Hematopoietic multipotent progenitor cell (in vitro differentiated cells): ENCODE measurements at places on chromosomes 12 and 14.
A peak's percentile ranks its signal among the peaks of the same experiment; 100 is the strongest.

DNA sequence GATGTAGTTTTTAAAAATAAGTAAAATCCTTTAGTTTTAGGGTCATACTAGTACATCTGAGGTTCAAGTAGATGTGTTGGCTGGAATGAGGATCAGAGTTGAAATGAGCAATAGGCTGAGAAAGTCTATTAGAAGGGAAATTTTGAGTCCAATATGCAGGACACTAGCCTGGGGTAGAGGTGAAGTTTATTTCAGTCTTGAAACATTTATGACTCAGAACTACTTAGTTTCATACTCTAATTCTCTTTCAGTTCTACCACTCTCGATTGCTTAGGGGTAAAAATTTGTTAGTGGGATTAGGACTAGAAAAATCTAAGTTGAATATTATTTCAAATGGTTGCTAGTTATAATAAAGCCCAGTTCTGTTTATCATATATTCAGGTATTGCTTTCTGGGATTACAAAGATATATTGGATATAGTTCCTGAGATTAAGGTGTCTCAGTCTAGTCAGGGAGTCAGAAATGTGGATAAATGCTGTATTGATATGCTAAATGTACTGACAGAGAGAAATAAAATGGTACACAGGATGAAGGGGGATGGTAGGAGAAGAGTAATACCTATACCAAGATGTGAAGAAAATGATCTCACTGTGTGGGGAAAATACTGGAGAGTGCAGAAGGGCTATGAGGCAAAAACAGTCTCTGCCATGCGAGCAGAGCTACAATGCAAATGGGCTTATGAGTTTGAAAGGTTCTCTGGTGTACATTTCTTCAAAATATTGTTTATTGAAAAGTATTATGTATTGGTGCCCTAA is 395.8 kb upstream of the FBXO33 start:
- DNase-seq, result no peak

DNA sequence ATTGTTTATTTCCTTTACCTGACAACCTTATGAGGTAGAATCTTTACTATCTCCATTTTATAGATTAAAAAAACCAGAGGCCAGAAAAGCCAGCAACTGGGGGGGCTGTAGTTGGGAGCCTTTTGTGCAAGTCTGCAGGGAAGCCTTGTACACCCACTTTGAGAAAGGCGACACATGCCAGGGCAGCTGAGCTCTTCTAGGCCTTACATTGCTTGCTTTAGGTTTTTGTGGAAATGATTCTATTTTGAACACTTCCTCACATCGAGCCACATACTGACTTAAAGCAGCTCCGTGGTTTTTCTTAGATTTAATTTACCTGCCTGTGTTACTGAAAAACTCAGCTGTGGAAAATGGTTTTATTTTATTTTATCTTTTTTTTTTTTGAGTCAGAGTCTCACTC is 34.6 kb downstream of the EP400 start:
- DNase-seq, result no peak

GRCh38 chr12:67091678-67092077 is 177.5 kb upstream of the CAND1 start:
- no peak for DNase-seq

GRCh38 chr12:75842090-75842489 is 189.5 kb downstream of the PHLDA1 start:
- no peak for DNase-seq

DNA sequence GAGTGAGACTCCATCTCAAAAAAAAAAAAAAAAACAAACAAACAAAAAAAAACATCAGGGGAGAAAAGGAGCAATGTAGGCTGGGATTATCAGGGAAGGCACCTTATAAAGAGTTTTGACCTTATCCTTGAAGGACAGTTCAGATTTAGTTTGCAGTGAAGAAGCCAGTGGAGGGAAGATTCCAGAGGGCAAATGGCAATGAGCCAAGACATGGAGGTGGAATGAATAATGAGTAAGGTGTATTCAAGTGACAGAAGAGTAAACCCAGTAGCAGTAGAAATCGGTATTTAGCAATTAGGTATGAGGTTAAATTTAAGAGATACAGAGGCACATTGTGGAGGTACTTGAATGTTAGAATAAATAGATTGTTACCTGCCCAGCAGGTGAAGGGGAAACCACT is 2.2 kb upstream of the DUSP16 start:
- no peak for DNase-seq

- peak; percentile 25 for DNase-seq
Measured at GRCh38 chr12:89731614-89732013, 23.0 kb upstream of the ATP2B1 start.

DNA sequence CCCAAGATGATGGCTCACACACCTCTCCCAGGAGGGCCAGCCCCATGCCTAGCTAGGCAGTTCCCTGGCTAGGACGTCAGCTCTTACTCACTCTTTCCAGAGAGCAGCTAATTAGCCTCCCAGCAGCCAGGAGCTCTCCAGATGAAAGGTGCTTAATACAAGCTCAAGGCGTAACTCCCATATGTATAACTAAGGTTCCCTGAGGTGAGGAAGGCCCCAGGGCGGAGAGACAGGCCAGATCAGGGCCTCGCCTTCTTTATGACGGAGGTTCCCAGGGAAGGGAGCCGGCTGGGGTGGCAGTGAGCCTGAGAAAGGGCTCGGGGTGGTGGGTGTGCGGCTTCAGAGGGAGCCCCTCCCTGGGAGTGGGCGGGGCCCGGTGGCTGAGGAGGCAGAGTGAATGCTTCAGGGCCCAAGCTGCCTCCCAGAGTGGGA is 26.4 kb upstream of the ZFP36L1 start:
- DNase-seq, result no peak

DNA sequence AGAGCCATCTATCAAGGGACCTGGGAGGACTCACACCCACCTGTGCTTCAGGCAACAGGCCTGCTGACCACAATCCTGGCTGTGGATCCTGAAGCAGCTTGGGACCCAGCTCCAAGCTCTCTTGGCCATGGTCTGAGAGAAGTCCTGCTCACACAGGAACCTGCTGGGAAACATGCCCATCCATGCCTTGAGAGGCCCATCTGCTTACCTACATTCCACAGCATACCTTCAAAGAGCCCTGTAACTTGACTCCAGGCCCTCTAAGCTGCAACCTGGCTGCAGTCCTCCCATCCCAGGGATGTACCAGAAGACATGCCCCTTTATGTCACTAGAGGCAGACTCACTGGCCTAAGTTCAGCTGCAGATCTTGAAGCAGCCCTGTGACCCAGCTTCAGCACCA is 61.7 kb upstream of the AMIGO2 start:
- DNase-seq, result no peak

GRCh38 chr14:104253223-104253822 is 114.9 kb downstream of the KIF26A start:
- no peak for DNase-seq

DNA sequence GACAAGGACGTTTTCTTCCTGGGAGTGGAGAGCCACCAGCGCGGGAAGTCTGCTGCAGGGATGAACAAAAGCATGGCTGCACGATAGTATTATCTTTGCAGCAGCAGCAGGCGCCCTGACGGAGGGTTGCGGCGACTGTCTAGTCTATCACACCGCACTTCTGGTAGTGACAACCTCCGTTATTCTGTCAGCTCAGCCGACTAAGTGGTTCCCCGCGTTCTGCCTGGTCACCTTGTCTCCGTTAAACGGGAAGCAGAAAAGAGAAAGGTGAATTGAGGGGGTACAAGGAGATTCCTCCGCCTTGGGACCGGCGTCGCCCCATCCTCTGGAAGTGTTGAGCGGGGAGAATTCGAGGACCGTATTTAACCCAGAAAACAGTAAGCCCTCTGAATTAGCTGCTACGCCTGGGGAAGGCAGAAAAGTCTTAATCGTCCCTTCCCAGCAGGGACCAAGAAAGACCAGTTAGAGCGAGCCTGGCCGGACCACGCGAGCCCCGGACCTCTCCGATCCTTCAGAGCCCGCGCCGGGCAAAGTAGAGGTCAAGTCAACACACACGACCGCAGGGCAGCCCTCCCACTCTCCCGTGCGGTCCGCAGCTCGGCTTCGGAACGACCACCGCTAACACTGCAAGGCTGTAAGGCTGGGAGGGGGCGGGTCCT is 536 bp upstream of the DAAM1 start:
- DNase-seq, result peak; percentile 68

DNA sequence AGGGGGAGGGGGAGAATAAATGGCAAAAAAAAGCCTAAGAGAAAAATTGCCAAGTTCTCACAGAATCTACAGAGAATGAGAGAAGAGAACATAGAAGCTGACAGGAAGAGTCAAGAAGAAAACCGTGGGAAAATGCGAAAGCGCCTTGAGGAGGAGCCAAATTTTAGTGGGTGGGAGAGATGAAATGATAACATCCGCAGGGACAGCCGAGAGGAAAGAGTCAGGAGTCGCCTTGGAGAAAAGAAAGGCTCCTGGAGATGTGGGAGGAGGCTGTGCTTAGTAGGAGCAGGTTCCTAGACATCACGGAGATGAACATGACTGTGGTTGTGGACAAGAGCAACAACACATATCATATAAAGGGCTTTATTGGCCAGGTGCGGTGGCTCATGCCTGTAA is 49.4 kb downstream of the PHLDA1 start:
- no peak for DNase-seq

- no peak for DNase-seq
Measured at GRCh38 chr12:6970096-6970527, 352 bp downstream of the PHB2 start.

- no peak for DNase-seq
Measured at GRCh38 chr12:130421896-130422295, 84.2 kb downstream of the PIWIL1 start.

DNA sequence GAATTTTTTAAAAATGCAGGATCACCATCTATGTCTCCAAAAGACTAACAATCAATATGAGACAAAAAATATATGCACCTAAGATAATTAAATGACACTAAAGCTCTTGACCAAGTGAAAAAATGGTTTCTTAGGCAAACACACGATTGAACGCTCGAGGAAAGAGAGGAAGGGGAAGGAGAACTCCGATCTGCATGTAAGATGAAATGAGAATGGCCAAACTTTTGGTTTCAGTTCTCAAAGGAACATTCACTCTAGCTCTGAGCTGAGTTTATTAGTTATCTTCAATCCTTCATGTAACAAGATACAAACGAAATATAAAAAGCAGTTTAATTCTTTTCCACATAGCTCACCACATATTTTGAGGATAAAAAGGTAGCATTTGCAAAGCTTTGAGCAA is 2.8 kb downstream of the DYRK4 start:
- peak; percentile 36 for DNase-seq

DNA sequence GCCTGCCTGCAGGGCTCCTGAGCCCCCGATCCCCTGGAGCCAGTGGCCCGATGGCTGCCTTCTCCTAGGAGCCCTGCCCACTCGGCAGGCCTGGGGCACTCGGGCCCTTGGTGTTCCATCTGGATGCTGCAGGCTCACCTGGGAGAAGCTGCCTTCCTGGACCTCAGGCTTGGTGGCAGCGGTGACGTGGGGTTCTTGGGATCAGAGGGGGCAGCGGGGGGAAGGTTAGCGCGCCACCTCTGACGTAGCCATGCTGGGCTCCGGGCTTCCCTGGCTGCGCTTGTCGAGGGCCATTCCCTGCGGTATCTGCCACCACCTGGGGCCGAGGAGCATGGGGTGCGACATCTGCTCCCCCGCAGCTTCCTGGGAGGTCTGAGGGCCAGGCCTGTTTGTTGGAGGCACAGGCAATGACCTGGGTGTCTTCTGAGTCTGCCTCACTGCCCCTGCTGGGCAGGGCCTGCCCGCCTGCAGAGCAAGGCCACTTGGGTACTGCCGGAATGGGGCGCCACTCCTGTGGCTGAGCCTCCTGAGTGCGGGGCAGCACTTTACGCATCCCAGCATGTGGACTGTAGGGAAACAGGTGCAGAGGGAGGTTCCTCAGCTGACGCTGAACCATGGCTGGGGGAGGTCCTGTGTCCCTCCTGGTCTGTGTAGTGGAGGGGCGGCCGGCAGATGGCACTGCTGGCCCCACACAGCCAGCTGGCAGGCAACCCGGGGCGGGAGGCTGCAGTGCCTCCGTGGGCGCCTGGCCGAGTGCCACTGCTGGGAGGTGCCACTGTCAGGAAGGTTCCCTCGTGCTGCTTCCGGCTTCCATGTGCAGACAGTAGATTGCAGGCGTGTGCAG is 20.3 kb downstream of the MTA1 start:
- DNase-seq, result no peak

- DNase-seq, result no peak
Measured at GRCh38 chr14:75610834-75611233, 32.4 kb downstream of the FLVCR2 start.

DNA sequence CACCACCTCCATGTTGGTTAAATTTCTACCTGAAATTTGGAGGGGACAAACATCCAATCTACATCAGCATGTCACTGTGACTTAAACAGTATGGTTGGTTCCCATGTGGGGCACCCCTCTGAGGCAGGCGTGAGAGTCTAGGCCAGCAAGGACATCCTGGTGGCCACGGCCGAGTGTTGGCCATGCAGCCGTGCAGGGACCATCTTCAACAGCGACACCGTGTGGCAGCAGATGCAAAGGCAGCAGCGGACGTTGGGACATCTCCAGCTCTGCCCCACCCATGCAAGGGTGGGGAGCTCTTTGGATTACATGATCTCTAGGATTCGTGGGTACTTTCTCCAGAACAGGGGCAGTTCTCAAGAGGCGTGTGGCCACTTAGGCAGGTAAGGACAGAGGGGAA is 49.8 kb downstream of the NOC4L start:
- DNase-seq, result no peak

GRCh38 chr12:857611-858010 is 91.9 kb downstream of the RAD52 start:
- no peak for DNase-seq

DNA sequence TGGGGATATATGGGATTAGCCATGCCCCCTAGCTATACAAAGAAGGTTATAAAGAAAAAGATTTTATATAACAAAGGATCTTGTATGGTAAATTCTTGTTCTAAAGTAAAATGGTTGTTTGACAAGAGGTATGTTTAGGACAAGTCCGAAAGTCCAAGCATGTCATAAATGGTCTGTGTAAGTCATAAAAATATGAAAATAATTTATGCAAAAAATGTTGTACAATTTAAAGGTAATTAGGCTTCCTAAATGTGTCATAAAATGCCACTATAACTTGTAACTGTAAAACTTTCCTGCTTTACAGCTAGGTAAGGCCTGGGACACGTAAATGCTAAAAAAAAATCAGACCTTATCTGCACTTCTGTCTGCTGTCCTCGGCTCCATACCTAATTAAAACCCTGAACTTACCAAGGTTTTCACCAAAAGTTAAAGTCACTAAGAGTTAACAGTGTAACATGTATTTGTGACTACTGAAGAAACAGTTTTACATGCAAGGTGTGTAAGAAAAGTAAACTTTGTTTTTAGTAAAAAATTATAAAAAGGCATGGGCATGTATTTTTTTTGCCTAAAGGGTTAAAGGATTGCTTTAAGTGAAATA is 110.0 kb upstream of the RESF1 start:
- DNase-seq, result no peak

GRCh38 chr12:108855284-108856169 is 1.9 kb downstream of the SSH1 start:
- no peak for DNase-seq

DNA sequence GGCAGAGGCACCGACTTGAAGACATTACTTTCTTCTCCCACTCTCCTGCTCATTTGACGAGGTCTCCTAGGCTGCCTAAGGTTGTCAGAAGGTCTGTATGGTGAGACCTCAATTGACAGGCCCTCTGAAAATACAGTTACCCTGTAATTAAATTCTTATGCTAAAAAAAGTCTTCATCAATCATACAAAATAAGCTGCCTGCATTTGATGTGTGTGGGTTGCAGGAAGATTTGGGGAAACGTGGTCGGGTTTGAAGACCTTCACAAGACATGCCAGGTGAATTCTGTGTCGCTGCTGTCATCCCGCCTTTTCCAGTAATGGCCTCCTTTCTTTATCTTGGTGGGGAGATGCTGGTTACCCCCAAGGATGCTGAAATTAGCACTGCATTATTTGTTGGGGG is 299.4 kb downstream of the CACNA1C start:
- no peak for DNase-seq

- no peak for DNase-seq
Measured at GRCh38 chr14:104178279-104178678, 39.9 kb downstream of the KIF26A start.
